MV-4-11 (cell line): ENCODE measurements at places on chromosomes 2 and 18.

GRCh38 chr2:150742094-150742493, 254.6 kb upstream of the RND3 start:
- no peak for DNase-seq

DNA sequence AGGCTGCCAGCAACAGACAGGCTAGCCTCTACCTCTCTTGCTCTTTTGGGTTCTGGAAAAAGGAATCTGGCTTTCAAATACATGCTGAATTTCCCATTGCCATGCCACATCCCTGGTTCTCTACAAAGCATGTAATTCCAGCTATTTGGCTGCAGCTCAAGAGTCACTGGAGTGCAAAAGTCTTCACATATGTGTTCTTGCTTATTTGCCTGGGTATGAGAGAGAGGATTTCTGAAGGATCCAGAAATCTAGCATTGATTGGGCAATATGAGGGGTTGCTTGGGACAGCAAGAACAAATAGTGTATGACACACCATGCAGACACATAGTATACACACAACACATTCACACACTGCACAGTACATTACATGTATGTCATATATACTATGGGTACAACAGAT, 30.7 kb upstream of the LGALSL start:
- DNase-seq: no peak

- DNase-seq: peak; percentile 15
Measured at GRCh38 chr18:56565046-56565445, 73.3 kb downstream of the TXNL1 start.

DNA sequence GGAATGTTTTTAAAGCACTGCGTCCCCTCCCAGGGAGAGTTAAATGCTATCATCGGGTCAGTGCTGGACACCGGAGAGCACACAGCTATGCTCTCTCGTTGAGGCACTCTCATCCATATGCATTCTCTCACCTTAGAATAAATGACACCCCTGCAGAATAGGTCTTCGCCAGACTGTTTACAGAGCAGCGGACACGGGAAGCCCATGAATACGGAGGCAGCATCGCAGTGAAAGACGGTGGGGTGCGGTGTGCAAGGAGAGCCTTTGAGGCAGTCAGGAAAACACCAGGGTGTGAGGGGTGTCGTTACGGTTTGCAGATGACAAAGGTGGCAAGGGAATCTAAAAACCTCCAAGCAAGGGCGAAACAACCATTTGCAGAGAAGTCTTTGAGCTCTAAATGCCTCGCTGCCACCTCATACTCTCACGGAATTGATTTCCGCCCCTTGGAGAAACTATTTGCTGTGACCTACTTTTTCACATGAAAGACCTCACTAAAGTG, 169.2 kb upstream of the FHL2 start:
- DNase-seq: no peak

- no peak for DNase-seq
Measured at GRCh38 chr2:156592809-156593593, 156.8 kb downstream of the GPD2 start.

DNA sequence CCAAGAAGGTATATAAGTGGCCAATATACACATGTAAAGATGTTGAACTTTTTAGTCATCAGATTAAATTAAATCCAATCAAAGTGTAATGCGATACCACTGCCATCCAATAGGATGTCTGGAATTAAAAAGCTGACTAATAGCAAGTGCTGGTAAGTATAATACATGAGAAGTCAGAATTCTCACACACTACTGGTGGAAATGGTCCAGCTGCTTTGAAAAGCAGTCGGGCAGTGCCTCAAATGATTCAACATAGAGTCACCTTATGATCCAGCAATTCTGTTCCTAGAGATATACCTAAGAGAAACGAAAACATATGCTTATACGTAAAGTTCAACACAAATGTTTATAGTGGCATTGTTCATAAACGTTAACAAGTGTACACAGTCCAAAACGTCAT, 124.1 kb upstream of the MYT1L start:
- DNase-seq: no peak

DNA sequence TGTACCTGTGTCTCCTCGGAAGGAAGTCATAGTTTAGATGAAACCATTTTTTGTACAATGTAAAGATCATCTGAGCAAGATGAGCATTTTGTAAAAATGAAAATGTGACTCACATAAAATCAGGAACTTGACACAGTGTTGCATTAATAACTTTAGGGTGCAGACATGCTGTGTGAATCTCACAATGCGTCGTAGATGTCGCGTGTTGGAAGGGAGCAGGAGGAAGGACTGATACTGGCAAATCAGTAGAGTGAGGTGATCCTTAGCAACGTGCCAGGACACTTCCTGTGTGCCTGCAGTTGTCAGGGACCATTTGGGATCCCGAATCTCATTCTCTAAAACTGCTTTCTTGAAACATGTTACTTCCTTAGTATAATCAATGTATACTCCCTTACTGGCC, 103.1 kb downstream of the SH3BP4 start:
- DNase-seq: peak; percentile 74

- no peak for DNase-seq
Measured at GRCh38 chr2:151569167-151569566, 159.5 kb downstream of the RIF1 start.

GRCh38 chr2:69715964-69716363, 26.0 kb upstream of the ANXA4 start:
- DNase-seq: no peak

DNA sequence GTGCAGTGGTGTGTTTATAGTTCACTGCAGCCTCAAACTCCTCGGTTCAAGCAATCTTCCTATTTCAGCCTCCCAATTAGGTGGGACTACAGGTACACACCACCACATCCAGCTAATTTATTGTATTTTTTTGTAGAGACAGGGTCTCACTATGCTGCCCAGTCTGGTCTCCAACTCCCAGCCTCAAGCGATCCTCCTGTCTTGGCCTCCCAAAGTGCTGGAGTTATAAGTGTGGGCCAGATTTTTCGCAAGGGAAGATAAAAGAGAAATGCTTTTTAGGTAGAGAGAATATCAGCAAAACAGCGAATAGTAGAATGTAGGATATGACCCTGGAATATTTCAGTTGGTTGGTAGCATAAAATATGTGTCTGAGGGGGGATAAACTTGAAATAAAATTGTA, 4.3 kb downstream of the DDX1 start:
- no peak for DNase-seq

DNA sequence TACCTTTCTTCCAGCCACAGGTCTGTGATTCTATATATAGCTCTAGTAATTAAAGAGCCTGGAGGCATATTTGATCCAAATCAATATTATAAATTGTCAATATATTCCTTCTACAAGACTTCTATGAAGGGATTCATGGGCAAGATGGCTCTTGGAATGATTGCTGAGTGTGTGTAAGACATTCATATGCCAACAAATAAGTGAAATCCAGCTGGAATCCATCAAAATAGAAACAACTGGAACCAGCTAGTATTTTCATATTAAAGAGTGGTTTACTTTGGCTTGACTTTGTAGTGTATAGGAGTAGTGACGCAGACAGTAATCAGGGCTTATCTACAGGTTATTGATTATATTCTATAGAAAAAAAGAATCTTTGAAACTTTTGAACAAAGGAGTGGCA, 83.4 kb downstream of the CALCRL start:
- DNase-seq: no peak

- DNase-seq: no peak
Measured at GRCh38 chr2:15665943-15666460, 74.3 kb downstream of the DDX1 start.

GRCh38 chr2:220892018-220892634, 680.0 kb downstream of the EPHA4 start:
- no peak for DNase-seq

- DNase-seq: no peak
Measured at GRCh38 chr2:80852808-80853139, 548.2 kb upstream of the LRRTM1 start.

DNA sequence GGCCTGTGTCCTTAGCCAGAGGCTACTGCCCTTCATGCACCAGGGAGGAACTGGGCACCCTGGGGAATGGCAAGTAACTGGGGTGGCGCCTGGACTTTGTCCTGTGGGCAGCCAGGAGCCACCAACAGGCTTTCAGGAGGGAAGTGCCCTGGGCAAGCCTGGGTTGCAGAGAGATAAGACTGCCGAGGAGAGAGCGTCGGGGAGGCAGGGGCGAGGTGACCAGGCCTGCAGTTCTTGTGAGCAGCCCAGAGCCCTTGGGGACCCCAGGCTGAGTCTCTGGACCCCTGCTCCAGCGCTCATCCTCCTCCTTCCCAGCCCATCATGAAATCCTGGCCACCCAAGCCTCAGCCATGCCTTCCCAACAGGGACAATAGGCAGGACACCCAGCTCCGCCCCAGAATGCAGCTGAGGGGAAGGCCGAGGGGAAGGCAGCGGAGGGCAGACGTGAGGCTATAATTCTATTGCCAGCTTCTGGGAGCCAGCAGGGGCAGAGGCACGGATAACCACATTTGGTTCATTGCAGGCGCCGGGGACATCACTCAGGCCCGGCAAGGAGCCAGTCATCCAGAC, 25.1 kb downstream of the ADRA2B start:
- DNase-seq: no peak

GRCh38 chr18:51070545-51070944, 40.5 kb downstream of the SMAD4 start:
- no peak for DNase-seq
